ENCODE measurements at places on chromosomes 5 and 9.

GRCh38 chr9:106020186-106020585 is 325.8 kb downstream of the TMEM38B start:
- no peak for DNase-seq

DNA sequence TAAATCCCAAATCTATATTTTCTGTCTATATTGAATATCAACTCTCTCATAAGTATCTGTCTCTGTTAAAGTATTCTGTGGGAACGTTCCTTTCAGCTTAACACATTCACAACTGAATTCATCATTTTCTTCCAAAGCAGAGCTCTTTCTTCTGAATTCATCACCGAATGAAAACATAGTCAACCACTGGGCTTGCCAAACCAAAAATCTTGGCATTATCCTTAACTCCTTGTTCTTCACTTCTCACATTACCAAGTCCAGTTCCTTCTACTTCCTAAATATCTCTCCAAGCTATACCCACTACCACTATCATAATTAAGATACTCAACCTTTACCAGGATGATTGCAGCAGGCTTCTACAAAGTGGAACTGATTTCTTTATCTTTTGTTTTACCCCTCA is 559.8 kb downstream of the MAT2B start:
- DNase-seq, result no peak

DNA sequence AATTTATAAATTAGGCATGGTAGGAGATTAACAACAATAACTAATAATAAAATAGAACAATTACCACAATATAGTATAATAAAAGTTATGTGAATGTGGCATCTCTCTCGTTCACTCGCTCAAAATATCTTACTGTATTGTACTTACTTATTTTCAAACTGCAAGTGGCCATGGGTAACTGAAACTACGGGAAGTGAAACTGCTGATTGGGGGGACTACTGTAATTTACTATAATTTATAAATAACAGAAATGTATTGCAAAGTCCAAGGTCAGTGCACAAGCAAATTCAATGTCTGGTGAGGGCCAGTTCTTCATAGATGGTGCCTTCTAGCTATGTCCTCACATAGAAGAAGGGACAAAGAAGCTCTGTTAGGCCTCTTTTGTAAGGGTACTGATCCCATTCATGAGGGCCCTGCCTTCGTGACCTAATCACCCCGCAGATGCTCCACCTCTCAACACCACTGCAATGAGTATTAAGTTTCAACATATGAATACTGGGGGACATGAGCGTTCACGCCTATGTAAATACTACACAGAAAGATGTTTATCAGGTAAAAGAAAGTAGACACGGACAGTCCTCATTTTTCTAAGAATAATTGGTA is 39.0 kb downstream of the KCNIP1 start:
- DNase-seq, result no peak

GRCh38 chr5:642481-642880 is 30.3 kb downstream of the CEP72 start:
- DNase-seq, result no peak
